ENCODE measurements at places on chromosomes 6 and 20.

- no peak for DNase-seq
Measured at GRCh38 chr6:9295644-9296043, 860.3 kb upstream of the SLC35B3 start.

GRCh38 chr20:44861531-44862006, 23.9 kb upstream of the YWHAB start:
- peak; percentile 48 for DNase-seq

DNA sequence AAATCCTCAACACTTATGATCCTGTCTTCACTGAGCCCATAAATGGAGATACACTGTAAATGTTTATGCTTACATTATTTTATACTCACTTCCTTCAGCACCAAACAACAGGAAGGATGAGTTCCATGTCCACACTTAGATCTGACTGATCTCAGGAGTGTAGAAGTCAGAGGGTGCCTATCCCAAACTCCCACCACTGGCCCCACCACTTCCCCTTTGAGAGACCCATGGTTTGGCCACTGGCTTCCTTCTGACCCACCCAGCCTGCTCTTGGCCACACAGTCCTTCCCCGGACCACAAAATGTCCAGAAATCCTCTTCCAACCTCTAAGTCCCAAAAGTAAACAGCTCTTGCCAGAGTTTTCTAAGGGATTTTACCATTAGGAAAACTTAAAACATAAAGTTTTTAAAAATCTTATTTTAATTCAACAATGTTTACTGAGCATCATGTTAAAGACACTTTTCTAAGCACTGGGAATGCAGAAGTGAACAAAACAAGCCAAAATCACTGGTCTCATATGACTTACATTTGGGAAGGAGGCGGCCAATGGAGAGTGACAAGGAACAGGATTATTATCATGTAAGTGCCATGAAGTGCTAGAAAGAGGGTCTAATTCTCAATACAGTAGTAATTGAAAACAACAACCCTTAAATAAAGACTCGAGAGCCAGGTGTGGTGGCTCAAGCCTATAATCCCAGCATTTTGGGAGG, 103.8 kb downstream of the NRSN1 start:
- no peak for DNase-seq

- DNase-seq: no peak
Measured at GRCh38 chr6:147821295-147821897, 312.9 kb downstream of the SAMD5 start.

- DNase-seq: no peak
Measured at GRCh38 chr20:61958773-61959700, 106.6 kb downstream of the TAF4 start.

- DNase-seq: no peak
Measured at GRCh38 chr20:4880051-4880450, 121.3 kb downstream of the SLC23A2 start.

- no peak for DNase-seq
Measured at GRCh38 chr20:12925863-12926793, 82.6 kb upstream of the SPTLC3 start.

- DNase-seq: no peak
Measured at GRCh38 chr20:45391559-45391958, 13.4 kb upstream of the TP53TG5 start.

DNA sequence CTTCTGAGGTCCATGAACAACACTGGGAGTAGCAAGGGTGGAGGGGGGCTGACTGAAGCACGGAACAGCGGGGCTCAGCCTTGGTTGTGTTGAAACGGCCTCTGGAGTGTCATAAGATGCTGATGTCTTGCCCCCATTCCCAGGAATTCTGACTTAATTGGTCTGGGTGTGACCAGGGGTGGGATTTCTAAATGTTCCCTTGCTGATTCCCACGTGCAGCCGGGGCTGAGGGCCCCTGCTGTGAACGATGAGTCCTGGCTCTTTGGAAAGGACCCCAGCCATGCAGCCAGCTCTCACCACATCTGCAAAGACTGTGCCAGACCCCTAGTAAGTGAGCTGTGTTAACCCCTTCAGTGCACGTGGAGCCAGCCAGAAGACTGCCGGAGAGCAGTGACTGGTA, 28.6 kb upstream of the FAM50B start:
- no peak for DNase-seq

GRCh38 chr6:215335-216034, 76.8 kb upstream of the DUSP22 start:
- no peak for DNase-seq

GRCh38 chr6:24923885-24924401, 11.8 kb downstream of the RIPOR2 start:
- DNase-seq: no peak

DNA sequence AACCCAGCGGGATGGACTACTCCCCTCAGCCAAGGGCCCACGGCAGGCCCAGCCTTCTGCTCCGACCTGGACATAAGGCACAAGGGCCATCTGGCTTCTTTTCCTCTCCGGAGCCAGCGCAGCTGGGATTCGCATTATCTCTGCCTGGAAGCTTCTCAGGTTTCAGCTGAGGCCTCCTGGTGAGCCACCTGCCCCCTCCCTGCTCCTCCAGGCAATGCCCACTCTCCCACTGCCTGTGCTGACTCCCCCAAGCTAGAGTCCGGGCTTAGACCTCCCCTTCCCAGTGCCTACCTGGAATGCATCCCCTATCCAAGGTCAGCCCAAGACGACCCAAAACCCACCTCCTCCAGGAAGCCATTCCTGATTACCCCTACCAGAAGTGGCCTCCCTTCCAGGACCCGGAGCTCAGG, 60.7 kb downstream of the EZR start:
- no peak for DNase-seq

DNA sequence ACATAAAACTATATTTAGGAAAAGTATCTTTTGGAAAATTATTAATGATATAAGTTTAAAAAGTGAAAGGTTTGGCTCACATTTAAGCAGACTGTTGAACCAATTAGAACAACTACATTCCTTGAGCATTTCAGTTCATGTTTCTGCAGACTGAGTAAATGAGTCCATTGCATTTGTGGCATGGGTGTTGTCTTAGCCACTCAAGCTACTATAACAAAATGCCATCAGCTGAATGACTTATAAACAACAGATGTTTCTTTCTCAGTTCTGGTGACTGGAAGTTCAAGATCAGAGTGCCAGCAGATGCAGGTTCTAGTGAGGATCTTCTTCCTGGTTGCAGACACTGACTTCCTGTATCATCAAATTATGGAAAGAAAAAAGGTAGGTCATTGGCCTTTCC, 67.1 kb upstream of the SLC2A12 start:
- no peak for DNase-seq

DNA sequence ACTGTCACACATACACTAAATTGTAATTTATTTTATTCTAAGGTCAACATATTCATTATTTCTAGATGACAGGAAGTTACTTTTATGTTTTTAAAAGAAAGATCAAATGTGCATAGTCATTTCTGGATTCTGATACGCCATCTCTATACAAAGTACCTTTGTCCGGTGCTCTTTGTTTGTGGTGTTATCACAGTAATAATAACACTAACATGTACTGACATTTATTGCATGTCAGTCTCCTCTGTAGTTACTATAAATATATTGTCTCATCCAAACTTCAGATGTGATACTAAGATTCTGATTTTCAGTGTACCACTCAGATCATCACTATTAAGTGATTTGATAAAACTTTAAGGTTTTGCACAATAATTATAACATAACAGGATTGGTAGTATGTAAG, 90.3 kb upstream of the TPD52L1 start:
- DNase-seq: no peak

- peak; percentile 61 for DNase-seq
Measured at GRCh38 chr20:51631011-51631950, 88.8 kb upstream of the NFATC2 start.

DNA sequence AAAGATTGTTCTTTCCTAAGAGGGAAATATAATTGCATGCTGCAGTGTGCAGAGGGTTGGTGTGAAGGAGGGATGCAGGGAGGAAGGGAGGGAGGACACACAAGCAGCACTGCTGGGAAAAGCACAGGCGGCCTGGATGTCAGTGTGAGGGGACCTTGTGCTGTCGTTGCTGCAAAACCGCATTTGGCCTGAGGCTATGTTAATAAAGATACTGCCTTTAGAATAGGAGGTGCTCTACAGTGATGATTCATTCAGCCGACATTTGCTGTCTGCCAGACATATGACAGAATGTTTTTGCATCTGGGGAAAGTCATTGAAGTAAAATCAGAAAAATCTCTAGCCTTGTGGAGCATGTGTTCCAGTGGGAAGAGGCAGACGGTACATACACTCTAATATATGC, 50.5 kb upstream of the TRIM26 start:
- no peak for DNase-seq

DNA sequence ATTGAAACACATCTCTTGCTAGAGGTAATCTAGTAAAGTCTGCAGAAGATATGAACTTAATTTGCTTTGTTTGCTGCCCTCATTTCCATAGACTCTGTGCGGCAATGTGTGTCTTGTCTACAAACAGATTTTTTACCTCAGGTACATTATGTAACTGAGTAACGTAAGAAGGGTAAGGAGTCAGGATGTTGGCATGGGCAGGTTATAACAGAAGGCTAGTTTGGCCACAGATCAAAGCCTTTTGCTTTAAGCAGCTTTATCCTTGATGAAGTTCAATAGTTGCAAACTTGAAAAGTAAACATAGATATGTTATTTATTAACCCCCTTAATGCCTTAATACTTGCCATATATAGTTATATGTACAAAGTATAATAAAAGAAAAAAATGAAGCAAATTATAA, 391.6 kb upstream of the FKBP1C start:
- DNase-seq: no peak

- DNase-seq: peak; percentile 63
Measured at GRCh38 chr20:23340524-23340923, 10.1 kb upstream of the NXT1 start.

DNA sequence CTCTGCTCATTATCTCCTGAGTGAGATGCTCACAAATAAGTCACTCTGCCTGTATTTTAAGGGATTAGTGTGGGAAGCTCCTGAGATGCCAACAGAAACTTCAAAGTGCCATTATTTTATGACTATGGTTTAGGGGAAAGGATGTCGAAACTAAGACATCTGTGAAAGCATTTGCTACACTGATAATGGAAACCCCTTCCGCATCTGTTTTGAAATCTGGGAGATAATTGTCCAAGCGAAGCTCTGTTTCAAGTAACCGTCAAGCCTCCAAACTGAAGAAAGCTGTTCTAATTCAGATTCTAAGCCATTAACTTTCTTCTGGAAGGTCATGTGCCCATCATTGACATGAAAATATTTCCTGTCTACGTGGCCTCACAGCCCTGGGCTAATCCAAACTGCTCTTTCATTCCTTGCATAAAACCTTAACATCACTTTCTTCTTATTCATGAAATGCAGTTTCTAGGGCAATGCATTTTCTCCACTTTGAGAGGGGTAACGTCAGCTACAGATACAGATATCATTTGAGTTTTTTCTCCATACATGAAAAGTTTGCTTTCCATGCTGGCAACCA, 932.0 kb downstream of the C6orf118 start:
- no peak for DNase-seq
